ENCODE measurements at places on chromosomes 11 and 22.

GRCh38 chr22:30291058-30291892 is 2.0 kb upstream of the CASTOR1 start:
- DNase-seq, result peak; percentile 26

GRCh38 chr11:36258730-36259360 is 30.4 kb downstream of the COMMD9 start:
- DNase-seq, result peak; percentile 52

- peak; percentile 6 for DNase-seq
Measured at GRCh38 chr11:124817036-124817435, 16.8 kb upstream of the MSANTD2 start.

GRCh38 chr11:109041876-109042275 is 377.0 kb downstream of the DDX10 start:
- no peak for DNase-seq

GRCh38 chr22:37045958-37046357 is 5.6 kb upstream of the KCTD17 start:
- DNase-seq, result peak; percentile 35

GRCh38 chr22:25120761-25121212 is 78.9 kb upstream of the CRYBB3 start:
- DNase-seq, result no peak

GRCh38 chr11:62856333-62856895 is 17.0 kb upstream of the WDR74 start:
- DNase-seq, result peak; percentile 73

All from erythroblast (primary cell).